Pulmonary artery endothelial cell (primary cell): ENCODE measurements at places on chromosomes 13 and 19. TPM values are rescaled to one million over a fixed set of nuclear protein-coding genes. Genes with fewer than 3 reads are reported as not detected.

Gene MEIOSIN
- total RNA-seq: not detected in 2 replicates

Gene PRSS57
- total RNA-seq: 0.07 TPM in 1 of 2 replicates, not detected in the other

Gene ANKRD27
- 39.1 and 54.4 TPM in 2 replicates for total RNA-seq

Gene NLRP11
- not detected in 2 replicates for total RNA-seq

Gene TNNT1
- 2.0 and 2.3 TPM in 2 replicates for total RNA-seq

Gene FAAP24
- 2.9 and 3.5 TPM in 2 replicates for total RNA-seq

Gene SYCN
- total RNA-seq: not detected in 2 replicates

Gene NOVA2
- total RNA-seq: 3.4 and 4.0 TPM in 2 replicates

Gene ZNF460
- 49.6 and 66.0 TPM in 2 replicates for total RNA-seq

Gene RTBDN
- total RNA-seq: not detected in 2 replicates

Gene TMEM259
- 49.5 and 65.1 TPM in 2 replicates for total RNA-seq

Gene FARP1
- total RNA-seq: 16.3 and 18.9 TPM in 2 replicates

Gene ZNF431
- 4.0 and 7.1 TPM in 2 replicates for total RNA-seq

Gene POGLUT2
- total RNA-seq: 23.4 and 29.0 TPM in 2 replicates

Gene ZIK1
- total RNA-seq: 2.8 and 6.5 TPM in 2 replicates

Gene TUBB4A
- total RNA-seq: 0.26 TPM in 1 of 2 replicates, not detected in the other

Gene CLDN10
- 0.28 and 0.40 TPM in 2 replicates for total RNA-seq

Gene ZNF221
- 3.6 and 7.7 TPM in 2 replicates for total RNA-seq

Gene RNF17
- total RNA-seq: not detected in 2 replicates

Gene BEST2
- not detected in 2 replicates for total RNA-seq

Gene HCST
- not detected in 2 replicates for total RNA-seq

Gene CEBPG
- total RNA-seq: 31.3 and 37.5 TPM in 2 replicates

Gene NTF4
- total RNA-seq: not detected in 2 replicates

Gene ALOX5AP
- total RNA-seq: 0.25 TPM in 1 of 2 replicates, not detected in the other

Gene PTGIR
- total RNA-seq: 7.9 and 8.5 TPM in 2 replicates

Gene FFAR1
- total RNA-seq: not detected in 2 replicates

Gene F10
- 0.13 and 0.56 TPM in 2 replicates for total RNA-seq

Gene TMEM190
- not detected in 2 replicates for total RNA-seq

Gene FGF22
- total RNA-seq: 0.07 TPM in 1 of 2 replicates, not detected in the other

Gene OVOL3
- total RNA-seq: not detected in 2 replicates

Gene ERICH4
- total RNA-seq: not detected in 2 replicates

Gene ZNF14
- 3.7 and 5.2 TPM in 2 replicates for total RNA-seq

Gene COMP
- total RNA-seq: not detected in 2 replicates

Gene COL4A2
- total RNA-seq: 290 and 292 TPM in 2 replicates

Gene MAB21L1
- under 0.01 TPM in 1 of 2 replicates, not detected in the other for total RNA-seq

Gene ZNF20
- 2.7 and 3.7 TPM in 2 replicates for total RNA-seq

Gene ADM5
- 0.40 and 0.74 TPM in 2 replicates for total RNA-seq

Gene S1PR5
- total RNA-seq: not detected in 2 replicates

Gene COQ8B
- total RNA-seq: 16.5 and 25.7 TPM in 2 replicates

Gene ZNF850
- 3.8 and 5.5 TPM in 2 replicates for total RNA-seq

Gene C19orf38
- total RNA-seq: not detected in 2 replicates

Gene KCTD4
- not detected in 2 replicates for total RNA-seq

Gene PRKD2
- 39.4 and 49.7 TPM in 2 replicates for total RNA-seq

Gene KLK11
- total RNA-seq: not detected in 2 replicates

Gene C1QTNF9
- not detected in 2 replicates for total RNA-seq

Gene ZNF700
- 5.8 and 7.1 TPM in 2 replicates for total RNA-seq

Gene IGFL2
- total RNA-seq: not detected in 2 replicates
